ENCODE measurements at places on chromosomes 7 and 10.

DNA sequence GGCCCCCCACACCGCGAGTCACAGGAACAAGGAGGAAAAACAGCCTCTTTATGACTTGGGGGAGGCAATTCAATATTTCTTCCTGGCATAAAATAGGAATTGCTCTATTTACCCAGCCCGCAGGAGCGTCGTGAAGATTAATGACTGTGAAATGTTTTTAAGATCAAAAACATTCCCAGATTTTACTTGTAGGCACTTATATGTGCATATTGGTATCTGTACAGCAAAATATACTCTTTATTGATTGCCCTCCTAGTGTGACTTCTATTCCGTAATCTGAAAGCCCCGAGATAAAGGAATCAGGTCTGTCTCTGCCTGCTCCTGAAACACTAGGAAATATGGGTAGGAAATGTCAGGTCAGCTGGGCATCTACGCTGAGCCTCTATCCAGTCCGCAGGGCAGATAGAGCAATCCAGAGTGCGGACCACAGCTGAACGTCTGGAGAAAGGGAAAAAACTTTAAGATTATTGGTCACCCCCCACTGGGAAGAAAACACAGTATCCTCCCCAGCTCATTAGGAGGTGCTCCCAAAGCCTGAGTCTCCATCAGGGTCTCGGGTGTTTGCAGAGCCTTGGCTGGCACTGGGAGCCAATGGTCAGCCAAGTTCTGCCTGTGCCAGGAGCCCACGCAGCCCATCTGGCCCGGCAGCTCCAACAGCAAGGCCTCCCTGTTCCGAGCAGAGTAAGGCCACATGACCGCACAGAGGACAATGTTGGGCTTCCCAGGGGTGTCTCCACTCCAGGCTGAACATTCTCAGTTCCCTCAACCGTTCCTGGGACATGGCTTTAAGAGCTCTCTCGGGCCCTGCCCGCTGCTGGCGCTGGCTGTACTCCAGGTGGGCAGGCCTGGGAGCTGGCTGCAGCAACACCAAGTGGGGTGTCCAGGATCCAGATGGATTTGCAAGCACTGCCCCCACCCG is 7.7 kb downstream of the CTBP2 start:
- DNase-seq = no peak

DNA sequence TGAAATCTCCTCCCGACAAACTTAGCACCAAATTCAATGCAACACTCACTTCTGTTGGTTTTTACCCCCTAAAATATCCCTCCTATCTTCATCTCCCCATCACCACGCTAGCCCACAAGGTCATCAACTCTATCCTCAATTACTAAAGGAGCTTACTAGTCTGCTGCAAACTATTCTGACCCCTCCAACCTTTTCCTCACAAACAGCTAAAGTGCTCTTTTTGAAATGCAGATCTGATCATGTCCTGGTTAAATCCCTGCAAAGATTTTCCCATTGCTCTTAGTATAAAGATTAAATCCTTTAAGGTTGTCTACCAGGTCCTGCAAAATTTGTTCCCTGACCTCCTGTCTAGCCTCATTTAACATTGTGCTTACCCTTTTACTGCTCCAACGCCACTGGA is 8.6 kb downstream of the SGCE start:
- DNase-seq = no peak

DNA sequence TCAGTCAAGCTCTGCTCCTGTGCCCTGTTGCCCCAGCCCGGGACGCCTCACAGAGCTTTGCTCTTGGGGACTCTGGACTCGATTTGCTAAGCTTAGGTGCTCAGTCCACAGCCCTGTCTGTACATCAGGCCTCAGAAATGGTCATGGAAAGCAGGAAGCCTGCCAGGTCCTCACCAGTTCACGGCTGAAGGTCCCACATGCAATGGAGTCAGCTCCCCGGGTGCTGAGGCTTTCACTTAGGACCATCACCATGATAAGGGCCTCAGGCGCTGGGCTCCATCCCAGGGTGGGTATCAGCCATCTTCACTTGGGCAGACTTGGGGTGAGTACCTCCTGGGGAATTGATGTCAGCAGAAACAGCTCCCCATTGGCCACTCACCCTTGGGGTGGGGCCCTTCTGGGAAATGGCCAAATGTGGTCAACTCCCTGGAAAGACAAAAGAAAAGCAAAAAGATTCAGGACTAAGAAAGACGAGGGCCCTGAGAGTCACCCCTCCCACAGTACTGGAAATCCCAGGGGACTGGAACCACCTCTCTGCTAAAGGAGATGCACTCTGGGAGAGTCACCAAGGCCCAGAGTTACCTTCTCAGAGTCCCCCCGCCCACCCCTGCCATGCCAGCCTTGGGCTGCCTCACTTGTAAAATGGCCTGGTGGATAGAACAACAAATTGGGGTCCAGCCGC is 37.6 kb downstream of the FAM53B start:
- DNase-seq = no peak

DNA sequence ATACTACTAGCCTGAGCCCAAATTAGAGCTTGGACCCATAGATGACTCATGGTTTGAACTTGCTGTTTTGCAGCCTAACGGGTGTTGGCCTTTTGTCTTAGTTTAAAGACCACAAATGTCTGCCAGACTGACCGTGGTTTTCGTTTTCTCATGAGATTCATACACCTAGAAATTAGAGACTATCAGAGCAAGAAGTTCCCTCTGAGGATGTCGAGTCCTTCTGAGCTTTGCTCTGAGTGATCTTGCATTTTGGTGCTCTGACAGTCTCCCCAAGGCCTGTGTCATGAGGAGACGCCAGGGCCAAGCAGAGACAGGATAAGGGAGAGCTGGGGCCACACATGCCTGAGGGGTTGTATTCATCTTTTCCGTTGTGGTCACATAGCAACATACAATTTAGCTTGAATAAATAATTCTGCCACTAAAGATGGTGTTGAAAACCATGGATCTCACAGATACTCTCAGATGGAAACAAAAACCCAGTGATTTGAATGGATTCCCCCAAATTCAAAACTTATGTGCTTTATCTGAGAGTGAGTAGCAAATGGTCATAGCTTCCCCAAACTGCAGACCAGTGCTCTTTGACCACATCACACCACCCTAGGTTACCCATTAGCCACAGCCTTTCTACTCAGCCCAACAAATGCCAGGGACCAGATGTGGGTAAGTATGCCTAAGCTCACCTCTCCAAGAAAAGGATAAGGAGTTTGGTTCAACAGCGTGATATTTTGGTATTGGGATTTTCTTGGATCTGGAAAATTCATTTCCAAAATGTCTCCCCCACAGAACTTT is 762.0 kb upstream of the IGFBP3 start:
- DNase-seq = no peak

- DNase-seq = no peak
Observed at GRCh38 chr7:39240864-39241263, 263.2 kb downstream of the POU6F2 start.

DNA sequence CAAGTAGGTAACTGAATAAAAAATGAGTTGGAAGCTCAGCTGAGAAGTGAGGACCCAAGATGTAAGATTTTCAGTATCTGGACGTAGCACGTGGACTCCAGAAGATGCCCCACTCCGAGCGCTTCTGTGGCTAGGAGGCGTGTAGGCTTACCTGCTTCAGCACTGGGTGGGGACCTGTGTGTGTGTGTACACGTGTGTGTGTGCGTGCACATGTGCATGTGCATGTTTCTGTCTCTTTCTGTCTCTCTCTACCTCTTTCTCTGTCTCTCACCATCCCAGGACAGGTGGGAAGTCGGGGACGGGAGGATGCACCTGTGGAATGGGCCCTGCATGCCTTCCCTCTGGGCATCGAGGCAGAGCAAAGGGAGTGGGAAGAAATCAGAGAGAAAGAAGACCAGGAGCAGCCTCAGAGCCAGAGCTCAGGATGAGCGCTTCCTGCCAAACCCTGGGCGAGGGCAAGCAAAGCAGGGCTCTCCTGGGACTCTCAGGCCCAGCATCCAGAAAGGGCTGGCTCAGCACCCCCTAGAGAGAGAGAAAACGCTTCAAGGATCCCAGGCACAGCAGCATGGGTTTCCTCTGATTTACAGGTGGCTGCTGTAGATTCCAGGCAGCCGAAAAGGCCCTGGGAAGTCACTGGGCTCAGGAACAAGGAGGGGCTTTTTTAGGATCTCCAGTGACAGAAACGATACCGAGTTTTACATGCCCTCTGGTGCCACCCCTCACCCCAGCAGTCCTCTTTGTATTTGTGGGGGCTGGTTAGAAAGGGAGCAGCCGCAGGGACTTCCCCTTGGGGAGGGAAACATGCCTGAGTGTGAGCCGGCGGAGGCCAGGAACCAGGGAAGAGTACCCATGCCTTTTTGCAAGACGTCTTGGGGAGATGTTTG is 28.5 kb downstream of the CXCL12 start:
- DNase-seq = no peak
